ENCODE measurements at places on chromosomes 4 and X.

GRCh38 chr4:115325836-115326235 lies 212.4 kb upstream of the NDST4 start:
- DNase-seq = no peak

- no peak for DNase-seq
These were observed 179.6 kb downstream of the CCNG2 start for GRCh38 chr4:77336411-77337142.

DNA sequence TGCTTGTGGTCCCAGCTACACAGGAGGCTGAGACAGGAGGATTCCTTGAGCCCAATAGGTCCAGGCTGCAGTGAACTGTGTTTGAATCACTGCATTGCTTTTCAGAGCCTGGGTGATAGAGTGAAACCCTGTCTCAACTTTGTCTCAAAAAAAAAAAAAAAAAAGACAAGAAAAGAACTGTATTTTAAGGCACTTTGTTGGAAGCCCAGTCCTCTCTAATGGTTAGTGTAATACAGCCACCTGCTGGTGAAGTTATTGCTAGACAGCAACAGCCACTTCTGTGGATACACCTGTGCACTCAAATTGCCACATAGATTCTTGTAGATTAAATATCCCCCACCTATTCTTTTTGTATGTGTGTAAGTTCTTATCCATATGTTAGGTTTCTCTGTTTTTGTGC lies 10.1 kb upstream of the FGG start:
- peak; percentile 29 for DNase-seq

DNA sequence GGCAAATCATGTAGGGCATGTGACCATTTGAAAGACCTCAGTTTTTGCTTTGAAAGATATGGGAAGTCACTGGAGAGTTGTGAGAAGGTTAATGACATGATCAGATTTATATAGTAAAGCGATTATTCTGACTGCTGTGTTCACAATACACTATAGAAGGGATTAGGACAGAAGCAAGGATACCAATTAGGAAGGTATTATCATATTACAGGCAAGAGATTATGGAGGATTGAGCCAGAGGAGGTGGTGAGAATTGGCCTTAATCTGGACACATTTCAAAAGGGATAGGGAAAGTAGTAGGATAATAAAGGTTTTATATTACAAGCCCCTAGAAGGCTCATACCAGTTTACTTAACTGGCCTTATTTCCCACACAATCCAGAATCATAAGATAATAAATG lies 124.9 kb upstream of the POF1B start:
- no peak for DNase-seq

DNA sequence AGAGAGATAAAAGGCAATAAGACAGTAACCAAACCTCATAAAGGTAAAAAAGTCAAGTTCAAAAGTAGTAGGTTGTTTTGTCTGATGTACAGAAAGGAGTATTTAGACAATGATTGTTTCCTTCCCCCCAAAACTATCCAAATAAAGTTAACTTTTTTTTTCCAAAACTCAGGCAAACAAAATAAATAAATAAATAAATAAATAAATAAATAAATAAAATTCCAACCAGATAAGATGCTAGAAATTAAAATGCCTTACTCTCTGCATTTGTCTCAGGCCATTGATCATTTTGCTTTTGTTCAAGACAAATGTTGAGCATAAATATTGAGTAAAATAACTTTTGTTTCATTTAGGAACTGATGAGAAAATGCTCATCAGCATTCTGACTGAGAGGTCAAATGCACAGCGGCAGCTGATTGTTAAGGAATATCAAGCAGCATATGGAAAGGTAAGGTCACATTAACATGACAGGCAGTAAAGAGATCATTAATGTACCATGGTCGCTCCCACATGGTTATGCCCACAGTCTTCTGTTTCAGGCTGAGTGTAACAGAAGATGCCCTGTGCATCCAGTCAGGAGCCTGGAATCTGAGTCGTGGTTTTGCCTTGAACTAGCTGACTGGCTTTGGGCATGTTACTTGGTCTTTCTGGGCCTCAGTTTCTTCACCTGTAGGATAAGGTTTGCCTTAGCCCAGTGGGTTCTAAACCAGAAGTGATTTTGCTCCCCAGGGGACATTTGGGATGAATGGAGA lies 27.3 kb downstream of the ANXA3 start:
- DNase-seq = no peak

DNA sequence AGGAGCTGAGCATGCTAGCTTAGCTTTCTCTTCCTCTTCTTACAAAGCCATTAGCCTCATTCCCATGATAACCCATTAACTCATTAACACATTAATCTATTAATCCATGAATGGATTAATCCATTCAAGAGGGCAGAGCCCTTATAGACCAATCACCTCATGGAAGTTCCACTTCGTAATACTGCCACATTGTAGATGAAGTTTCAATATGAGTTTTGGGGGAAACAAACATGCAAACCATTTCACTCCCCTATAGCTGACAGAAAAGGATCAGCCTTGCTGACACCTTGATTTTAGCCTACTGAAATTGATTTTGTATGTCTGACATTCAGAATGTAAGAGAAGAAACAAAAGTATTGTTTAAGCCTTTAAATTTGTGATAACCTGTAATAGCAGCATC lies 251.8 kb upstream of the GALNTL6 start:
- no peak for DNase-seq

- DNase-seq = no peak
These were observed 760.2 kb downstream of the RAB28 start for GRCh38 chr4:12723849-12724447.

DNA sequence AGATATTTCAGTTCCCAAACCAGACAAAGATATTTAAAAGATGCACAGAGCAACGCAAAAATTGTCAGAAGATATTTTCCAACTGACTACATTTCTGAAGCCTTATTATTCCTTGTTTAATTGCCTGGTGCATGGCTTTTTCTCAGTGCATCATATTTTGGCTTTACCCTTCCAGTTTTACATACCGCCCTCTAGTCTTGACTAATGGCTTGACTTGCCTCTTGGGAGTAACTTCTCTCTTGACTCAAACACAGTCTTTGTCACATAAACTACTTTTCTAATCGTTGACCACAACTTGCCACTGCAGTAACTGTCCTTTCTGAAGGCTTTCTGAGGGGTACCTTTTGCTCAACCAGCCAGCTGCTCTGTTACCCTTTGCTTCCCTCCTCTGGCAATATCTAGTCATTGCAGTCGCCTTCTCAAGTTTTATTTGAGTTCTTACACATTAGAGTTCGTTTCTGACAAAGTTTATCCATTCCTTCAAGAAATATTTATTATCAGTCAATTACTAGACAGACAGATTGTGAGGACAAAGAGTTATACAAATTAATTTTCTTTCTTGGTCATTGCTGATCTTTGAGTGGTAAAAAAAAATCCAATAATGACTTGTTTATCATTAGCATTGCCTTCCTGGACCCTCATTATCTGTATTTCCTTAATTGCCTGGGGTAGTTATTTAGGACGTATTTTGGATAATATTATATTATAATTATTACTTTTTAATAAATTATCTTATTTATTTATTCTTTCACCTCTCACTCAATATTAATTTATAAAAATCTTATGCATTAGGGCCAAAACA lies 506.9 kb upstream of the PCDH10 start:
- no peak for DNase-seq

DNA sequence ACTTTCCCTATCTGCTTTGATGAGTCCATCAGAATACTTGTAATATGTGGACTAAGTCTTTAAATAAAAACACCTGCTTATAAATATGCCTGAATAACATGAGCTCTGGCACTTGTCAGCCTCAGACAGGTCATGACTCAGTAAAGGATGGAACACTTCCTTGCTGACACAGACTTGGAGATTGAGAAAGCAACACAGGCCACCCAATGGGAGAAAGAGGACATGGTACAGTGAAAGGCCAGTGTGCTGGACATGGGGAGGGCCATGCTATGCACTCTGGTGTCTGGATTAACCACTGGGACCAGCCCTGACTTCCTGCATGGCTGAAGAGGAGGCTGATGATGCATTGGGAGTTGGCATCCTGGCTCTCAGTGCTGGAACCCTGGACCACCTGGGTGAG lies 149.5 kb downstream of the DHRSX start:
- DNase-seq = no peak

GRCh38 chrX:41655631-41656030 lies 33.1 kb upstream of the GPR34 start:
- DNase-seq = no peak

- no peak for DNase-seq
These were observed 44.3 kb downstream of the CASP6 start for GRCh38 chr4:109658871-109659410.

DNA sequence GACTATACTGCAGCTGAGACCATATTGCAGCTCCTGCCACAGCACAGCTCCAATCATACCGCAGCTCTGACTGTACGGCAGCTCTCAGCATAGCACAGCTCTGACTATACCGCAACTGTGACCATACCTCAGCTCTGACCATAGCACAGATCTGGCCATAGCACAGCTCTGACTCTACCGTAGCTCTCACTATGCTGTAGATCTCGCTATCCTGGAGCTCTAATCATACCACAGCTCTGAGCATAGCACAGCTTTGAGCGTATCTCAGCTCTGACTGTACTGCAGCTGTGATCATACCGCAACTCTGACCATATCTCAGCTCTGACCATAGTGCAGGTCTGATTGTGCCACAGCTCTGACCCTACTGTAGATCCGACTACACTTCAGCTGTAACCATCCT lies 139.2 kb downstream of the ASMT start:
- no peak for DNase-seq

DNA sequence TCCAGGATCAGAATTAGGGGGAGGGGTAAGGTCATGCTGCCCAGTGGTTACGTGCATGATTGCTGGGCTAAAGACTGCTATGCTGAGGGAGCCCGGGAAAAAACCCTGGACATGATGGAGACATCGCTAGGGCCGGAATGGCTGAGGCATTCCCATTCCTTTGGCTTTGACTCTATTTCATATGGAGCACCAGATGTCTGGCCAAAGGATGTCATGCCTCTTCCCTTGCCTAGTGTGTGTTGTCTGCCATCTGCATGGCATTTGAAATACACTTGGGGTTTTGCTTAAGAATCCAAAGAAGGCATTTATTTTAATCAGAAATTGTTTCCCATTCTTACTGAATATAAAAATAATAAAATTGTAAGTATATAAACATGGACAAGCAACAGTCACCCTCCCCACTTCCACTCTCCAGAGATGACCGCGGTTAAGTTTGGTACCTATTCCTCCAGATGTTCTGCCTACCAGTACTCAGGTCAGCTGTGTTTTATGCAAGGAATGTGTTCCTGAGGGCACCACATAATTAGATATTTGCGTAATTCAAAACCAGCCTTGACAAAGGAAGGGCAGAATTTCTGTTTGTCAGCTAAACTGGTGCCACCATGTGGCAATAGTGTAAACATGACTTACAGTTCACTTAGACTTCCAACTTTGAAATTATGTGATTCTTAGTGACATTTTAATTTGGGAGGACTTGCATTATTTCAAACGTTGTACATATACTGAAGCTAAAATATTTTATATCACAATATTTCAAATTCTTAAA lies 105.9 kb downstream of the CT47B1 start:
- no peak for DNase-seq

GRCh38 chrX:23133551-23133950 lies 133.8 kb downstream of the DDX53 start:
- no peak for DNase-seq

DNA sequence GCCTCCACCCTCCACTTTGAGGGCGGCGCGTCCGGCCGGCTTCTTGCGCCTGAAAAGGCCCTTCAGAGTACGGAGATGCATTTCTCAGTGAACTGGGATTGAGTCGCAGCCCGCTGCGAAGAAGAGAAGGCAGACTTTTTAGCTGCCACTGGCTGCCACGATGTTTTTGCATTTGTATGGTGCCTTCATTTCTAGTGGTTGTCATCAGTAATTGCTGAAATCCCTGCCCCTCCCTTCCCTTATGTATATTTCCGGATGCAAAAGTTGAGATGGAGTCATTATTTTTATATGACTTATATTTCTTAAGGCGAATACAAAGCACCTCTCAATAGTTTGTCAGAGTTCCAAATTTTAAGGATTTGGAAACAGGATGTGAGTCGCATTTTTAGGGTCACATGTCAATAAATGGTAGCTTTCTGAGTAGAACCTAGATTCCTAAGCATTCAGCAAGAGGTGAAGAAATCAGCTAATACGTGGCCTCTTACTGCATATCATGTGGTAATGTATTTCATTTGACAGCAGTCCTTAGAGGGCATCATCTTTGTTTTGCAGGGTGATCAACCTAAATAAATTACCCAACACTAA lies 658 bp downstream of the ATP6AP2 start:
- peak; percentile 38 for DNase-seq

DNA sequence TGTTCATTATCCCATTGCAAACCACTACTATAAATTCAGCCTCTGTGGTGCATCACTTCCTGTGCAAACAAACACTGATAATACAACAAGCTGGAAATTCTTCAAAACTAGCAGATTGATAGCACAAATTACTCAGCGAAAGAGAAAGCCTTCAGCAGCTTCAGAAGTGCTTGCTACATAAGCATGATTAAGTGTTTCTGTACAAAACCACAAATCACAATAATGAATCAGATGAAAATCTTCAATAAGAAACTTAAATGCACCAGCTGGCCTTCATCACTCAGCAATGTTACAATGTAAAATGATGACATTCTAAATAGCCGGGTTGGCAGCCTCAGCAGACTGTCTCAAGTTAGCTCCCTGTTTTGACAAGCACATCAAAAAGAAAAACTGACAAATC lies 262.2 kb downstream of the SPOCK3 start:
- no peak for DNase-seq

DNA sequence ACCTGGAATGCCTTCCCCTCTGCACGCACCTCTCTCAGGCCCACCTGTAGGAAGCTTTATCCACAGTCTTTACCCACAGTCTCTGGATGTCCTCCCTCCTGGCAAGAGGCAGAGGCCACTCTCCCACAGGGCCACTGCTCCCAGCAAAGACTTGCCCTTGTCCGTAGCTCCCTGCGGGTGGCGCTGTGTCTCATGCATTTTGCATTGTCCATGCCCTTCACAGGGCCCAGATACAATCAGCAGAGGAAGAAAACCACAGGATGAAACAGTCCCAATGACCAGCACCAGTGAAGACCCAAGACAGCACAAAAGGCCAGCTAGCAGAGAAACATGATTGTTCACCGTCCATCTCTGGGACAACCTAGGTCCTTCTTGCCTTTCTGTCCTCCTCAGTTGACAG lies 2.1 kb upstream of the NSG1 start:
- peak; percentile 23 for DNase-seq

DNA sequence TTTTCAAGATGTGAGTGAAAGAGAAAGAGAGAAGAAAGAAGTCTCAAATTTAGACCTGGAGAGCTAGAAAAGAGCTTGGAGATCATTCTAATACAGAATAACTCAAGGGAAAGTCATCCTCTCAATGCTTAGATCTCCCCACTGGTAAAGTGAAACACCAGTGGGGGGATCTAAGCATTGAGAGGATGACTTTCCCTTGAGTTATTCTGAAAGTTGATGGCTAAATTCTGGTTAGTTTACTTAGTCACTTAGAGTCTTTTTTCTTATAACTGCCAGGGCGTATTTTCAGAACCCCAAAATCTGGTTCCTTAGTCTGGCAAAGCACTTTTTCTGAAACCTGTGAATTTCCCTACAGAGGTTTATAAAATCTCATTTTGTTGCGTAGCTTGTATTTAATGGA lies 198.6 kb downstream of the ARHGAP24 start:
- no peak for DNase-seq

All from central memory CD4-positive, alpha-beta T cell (primary cell).